ENCODE measurements at places on chromosomes 13 and 19. TPM values are rescaled to one million over a fixed set of nuclear protein-coding genes. Genes with fewer than 3 reads are reported as not detected.

- no peak overlapping the region for H3K4me3 ChIP-seq
- no peaks in the 10 kb centered on the region for H3K36me3 ChIP-seq
- DNase-seq = no peak
- no peaks in the 10 kb centered on the region for H3K4me1 ChIP-seq
These were observed 16.0 kb downstream of the NOTCH3 start for GRCh38 chr19:15184776-15185175.

DNA sequence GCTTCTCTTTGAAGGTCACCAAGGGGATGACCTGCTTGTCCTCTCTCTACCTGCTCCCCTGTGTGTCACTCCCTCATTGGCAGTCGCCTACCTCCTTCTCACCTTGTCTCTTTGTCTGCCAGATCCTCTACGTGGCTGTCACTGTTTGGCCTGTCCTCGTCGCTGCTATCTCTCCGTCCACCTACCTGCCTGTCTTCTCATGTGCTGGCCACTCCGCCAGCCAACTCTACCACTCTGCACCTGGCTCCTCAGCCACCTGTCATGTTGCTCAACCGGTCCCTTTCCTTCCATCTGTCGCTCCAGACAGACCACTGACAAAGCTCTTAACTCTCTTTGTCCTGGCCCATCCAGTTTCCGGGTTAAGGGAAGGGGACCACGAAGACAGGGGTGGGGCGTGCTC lies at the start of gene KLK12:
KLK12 (minus strand) TSS at position 299 of the 400 bp plus-strand sequence. CDS start 381 bp downstream, outside the sequence.
- peaks cover 12% of the 10 kb centered on the region for H3K27me3 ChIP-seq
- H3K27ac ChIP-seq = no peak within 1 kb of the TSS
- no peaks in the 10 kb centered on the region for H3K36me3 ChIP-seq
- DNase-seq = no peak
- no peak within 1 kb of the TSS for H3K4me3 ChIP-seq

- H3K36me3 ChIP-seq = no peaks in the 10 kb centered on the region
- H3K4me3 ChIP-seq = no peak overlapping the region
- no peaks in the 10 kb centered on the region for H3K4me1 ChIP-seq
- no peak for DNase-seq
- no peak overlapping the region for H3K27ac ChIP-seq
- H3K27me3 ChIP-seq = no peaks in the 10 kb centered on the region
These were observed 56.2 kb downstream of the INSR start for GRCh38 chr19:7238051-7238450.

DNA sequence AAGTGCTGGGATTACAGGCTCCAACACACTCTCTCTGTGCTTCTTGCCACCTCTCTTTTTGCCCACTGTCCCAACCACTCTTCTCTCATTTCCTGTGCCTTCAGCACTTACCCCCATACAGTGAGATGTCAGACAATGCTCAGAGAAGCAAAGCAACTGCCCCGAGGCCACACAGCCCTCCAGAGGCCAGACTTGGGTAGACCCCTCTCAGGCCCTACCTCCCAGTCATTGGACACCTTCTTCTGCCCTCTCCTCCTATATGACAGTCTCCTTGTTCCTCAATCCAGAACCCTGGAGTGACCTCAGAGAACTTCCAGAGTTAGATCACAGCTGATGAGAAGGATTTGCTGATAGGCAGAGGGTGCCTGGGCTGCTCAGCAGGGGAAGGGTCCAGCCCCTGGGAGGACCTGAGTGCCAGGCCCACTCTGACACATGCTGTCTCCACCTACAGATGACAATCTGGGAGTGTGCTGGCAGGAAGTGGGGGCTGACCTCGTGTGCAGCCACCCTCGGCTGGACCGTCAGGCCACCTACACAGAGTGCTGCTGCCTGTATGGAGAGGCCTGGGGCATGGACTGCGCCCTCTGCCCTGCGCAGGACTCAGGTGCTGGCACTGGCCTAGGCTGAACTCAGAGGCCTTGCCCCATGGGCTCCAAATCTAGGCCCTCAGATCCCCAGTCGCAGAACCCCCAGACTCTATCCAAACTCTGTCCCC lies 24.4 kb downstream of the LTBP4 start:
- DNase-seq = no peak
- no peak overlapping the region for H3K4me3 ChIP-seq
- peaks cover 21% of the 10 kb centered on the region for H3K36me3 ChIP-seq

DNA sequence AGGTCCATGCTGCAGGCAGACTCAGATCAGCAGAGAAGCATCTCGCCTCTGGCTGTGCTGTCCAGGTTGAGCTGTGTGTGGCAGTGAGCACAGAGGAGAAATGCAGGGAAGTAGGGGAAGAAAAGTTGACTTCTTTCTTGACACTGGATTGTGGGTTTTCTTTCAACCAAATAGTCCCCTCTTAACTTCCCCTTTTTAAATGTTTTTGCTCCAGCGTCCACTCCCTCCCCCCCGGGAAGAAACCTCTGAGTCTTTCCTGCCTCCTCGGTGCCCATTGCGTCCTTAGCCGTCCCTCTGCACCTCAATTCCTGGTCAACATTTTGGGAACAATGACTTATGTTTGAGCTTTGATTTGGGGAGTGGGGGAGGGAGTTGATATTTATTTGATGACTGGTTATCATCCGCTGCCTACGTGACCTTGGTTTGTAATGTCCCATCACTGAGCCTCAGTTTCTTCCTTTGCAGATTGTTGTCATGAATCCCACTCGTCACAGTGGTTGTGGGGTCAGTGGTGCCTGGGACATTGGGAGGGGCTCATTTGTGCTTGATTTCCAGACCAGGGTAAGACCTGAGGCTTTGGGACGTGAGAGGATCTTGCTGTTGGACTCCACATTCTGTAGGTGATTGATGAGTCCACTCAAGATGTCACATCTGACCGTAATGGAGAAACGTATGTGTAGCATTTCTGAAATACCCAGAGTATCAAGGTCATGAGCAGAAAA lies at the start of gene LILRB2:
LILRB2 (minus strand) TSS at position 104 of the 722 bp plus-strand sequence. CDS start 614 bp downstream, outside the sequence.
- no peaks in the 10 kb centered on the region for H3K4me1 ChIP-seq
- H3K27ac ChIP-seq = no peak within 1 kb of the TSS
- no peaks in the 10 kb centered on the region for H3K36me3 ChIP-seq
- no peak within 1 kb of the TSS for H3K4me3 ChIP-seq
- DNase-seq = no peak

GRCh38 chr13:97502181-97502580 lies 68.2 kb downstream of the RAP2A start:
- H3K36me3 ChIP-seq = no peaks in the 10 kb centered on the region
- H3K27me3 ChIP-seq = peaks cover 15% of the 10 kb centered on the region
- peaks cover 6% of the 10 kb centered on the region for H3K4me1 ChIP-seq
- H3K4me3 ChIP-seq = no peak overlapping the region
- no peak overlapping the region for H3K27ac ChIP-seq

DNA sequence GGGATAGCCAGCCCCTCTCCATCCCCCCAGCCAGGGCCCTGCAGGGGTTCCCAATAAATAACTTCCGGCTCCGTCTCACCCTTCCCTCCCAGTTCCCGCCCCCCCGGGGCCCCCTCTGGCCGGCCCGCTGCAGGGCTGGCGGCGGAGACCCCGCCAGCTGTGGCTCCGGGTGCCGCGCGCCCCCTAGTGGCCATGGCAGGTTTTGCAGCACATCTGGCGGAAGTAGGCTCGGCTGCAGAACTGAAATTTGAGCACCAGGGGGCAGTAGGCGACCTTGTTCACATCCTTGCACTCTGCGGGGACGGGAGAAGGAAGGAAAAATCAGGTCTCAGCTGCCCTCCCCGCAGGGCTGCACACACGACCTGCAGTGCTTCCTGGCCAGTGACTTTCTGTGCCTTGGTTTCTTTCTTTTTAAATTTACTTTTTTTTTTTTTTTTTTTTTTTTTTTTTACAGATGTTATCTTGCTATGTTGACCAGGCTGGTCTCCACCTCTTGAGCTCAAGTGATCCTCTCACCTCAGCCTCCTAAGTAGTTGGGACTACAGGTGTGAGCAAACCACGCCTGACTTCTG lies 3.6 kb upstream of the MYO1F start:
- H3K4me3 ChIP-seq = no peak overlapping the region
- no peak overlapping the region for H3K27ac ChIP-seq
- peak; percentile 82 for DNase-seq
- H3K4me1 ChIP-seq = peaks cover 10% of the 10 kb centered on the region
- no peaks in the 10 kb centered on the region for H3K36me3 ChIP-seq
- H3K27me3 ChIP-seq = peaks cover 10% of the 10 kb centered on the region

GRCh38 chr13:40440990-40441820 lies 225.2 kb downstream of the FOXO1 start:
- no peak overlapping the region for H3K4me3 ChIP-seq
- peaks cover 36% of the 10 kb centered on the region for H3K4me1 ChIP-seq
- H3K36me3 ChIP-seq = peaks cover 2% of the 10 kb centered on the region

- H3K4me1 ChIP-seq = peaks cover 22% of the 10 kb centered on the region
- DNase-seq = no peak
- H3K4me3 ChIP-seq = peak overlapping the region; percentile 85
- H3K27ac ChIP-seq = peak overlapping the region; percentile 87
- no peaks in the 10 kb centered on the region for H3K27me3 ChIP-seq
These were observed 991 bp downstream of the ABHD17A start for GRCh38 chr19:1884291-1884718.

GRCh38 chr13:47934371-47934770 lies 66.7 kb downstream of the SUCLA2 start:
- no peaks in the 10 kb centered on the region for H3K4me1 ChIP-seq
- no peak overlapping the region for H3K4me3 ChIP-seq
- no peaks in the 10 kb centered on the region for H3K27me3 ChIP-seq

- H3K36me3 ChIP-seq = peaks cover 5% of the 10 kb centered on the region
- no peak overlapping the region for H3K27ac ChIP-seq
These were observed 614.1 kb downstream of the UQCRFS1 start for GRCh38 chr19:28598861-28599260.

- no peaks in the 10 kb centered on the region for H3K4me1 ChIP-seq
- no peaks in the 10 kb centered on the region for H3K27me3 ChIP-seq
- no peak overlapping the region for H3K27ac ChIP-seq
- H3K36me3 ChIP-seq = no peaks in the 10 kb centered on the region
- DNase-seq = no peak
- H3K4me3 ChIP-seq = no peak overlapping the region
These were observed 335.4 kb upstream of the PCDH20 start for GRCh38 chr13:61751039-61751438.

DNA sequence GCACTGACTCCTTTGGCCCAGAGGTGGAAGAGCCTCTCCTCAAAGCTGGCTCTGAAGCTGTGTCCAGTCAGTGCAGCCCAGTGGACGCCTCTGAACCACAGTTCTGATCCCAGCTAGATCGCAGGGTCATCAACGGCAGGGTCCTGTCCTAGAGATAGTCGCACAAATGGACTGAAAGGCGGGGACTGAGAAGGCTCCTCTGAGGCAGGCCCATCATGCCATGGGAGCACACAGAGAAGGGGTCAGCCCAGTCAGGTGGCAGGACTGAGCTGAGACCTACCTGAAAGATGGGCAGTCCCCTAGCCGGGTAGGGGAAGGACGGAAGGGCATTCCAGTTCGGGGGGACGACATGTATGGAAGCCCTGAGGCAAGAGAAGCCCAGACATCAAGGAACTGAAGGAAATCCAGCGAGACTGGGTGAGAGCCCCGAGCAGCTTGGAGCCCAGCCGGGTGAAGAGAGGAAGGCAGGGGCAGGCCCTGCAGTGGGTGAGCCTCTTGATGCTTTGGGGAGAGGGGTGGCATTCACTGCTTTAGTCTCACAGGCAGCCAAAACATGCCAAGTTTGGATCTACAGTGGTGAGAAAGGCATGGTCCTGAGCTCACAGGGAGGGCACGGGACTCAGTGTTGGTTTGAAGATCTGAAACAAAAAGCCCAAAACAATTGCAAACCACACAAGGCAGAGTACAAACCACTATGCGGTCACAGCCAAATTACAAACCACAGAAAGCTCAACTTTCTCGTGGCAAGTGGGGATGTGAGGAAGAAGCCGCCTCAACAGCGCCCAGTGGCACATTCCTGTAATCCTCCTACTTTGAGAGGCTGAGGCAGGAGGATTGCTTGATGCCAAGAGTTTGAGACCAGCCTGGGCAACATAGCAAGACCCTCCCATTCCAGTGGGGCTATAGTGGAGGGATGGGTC lies 10.0 kb downstream of the CALM3 start:
- peaks cover 42% of the 10 kb centered on the region for H3K36me3 ChIP-seq
- no peak for DNase-seq
- H3K4me3 ChIP-seq = no peak overlapping the region
- no peaks in the 10 kb centered on the region for H3K27me3 ChIP-seq

GRCh38 chr13:25371875-25372283 lies at the start of gene ATP8A2:
Gene ATP8A2 (plus strand): TSS chr13:25371974. CDS start chr13:25372213, 239 bp downstream.
- no peaks in the 10 kb centered on the region for H3K36me3 ChIP-seq
- no peak within 1 kb of the TSS for H3K27ac ChIP-seq
- peaks cover 47% of the 10 kb centered on the region for H3K27me3 ChIP-seq
- no peaks in the 10 kb centered on the region for H3K4me1 ChIP-seq
- no peak within 1 kb of the TSS for H3K4me3 ChIP-seq
- DNase-seq = no peak

DNA sequence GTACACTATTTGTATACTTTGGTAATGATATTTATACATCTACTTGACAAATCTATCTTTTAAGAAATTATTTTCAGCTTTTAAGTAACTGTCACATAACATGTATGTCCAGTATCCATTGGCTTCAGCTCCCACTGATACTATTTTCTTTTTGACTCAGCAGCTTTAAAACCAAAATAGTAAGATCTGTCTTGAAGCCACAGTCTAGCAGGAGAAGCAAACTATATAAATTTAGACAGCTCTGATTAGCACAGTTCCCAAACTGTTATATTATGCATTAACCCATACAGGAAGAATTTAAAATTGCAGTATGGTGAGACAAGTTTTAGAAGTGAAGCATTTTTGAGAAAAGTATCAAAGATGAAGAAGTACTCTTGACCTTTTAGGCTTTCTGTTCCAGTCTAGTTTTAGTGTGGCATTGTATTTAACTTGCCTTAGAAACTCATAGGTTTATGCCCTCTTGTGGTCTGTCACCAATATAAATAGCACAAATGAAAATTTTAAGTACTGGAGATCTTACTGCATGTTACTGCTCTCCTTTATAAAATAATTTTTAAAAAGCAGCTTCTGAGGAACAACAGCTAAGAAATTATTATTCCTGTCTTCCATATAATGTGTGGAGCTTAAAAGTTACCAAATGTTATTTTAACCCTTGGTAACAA lies 24.7 kb downstream of the URI1 start:
- H3K36me3 ChIP-seq = no peaks in the 10 kb centered on the region
- H3K4me3 ChIP-seq = no peak overlapping the region
- no peak overlapping the region for H3K27ac ChIP-seq
- no peaks in the 10 kb centered on the region for H3K27me3 ChIP-seq
- H3K4me1 ChIP-seq = peaks cover 36% of the 10 kb centered on the region

- H3K27me3 ChIP-seq = no peaks in the 10 kb centered on the region
- no peak overlapping the region for H3K27ac ChIP-seq
- H3K4me3 ChIP-seq = no peak overlapping the region
- peaks cover 6% of the 10 kb centered on the region for H3K4me1 ChIP-seq
- H3K36me3 ChIP-seq = peaks cover 28% of the 10 kb centered on the region
- no peak for DNase-seq
These were observed 40.8 kb downstream of the KLF2 start for GRCh38 chr19:16365300-16365996.

The ZSCAN5C gene
- total RNA-seq = not detected

The ZNF331 gene
- 5.8 TPM for total RNA-seq

The ZNF208 gene
- not detected for total RNA-seq

The UQCRFS1 gene
- 44.4 TPM for total RNA-seq

The ZNF439 gene
- total RNA-seq = not detected

The SLC7A10 gene
- not detected for total RNA-seq

Measured in MCF 10A (cell line).